Activated CD4-positive, alpha-beta memory T cell treated with anti-CD3 and anti-CD28 coated beads, Interleukin-2, amount 10 ng/mL, durations not matched to agents 7 days and 5 days (primary cell): ENCODE measurements at places on chromosomes 3 and 15.

DNA sequence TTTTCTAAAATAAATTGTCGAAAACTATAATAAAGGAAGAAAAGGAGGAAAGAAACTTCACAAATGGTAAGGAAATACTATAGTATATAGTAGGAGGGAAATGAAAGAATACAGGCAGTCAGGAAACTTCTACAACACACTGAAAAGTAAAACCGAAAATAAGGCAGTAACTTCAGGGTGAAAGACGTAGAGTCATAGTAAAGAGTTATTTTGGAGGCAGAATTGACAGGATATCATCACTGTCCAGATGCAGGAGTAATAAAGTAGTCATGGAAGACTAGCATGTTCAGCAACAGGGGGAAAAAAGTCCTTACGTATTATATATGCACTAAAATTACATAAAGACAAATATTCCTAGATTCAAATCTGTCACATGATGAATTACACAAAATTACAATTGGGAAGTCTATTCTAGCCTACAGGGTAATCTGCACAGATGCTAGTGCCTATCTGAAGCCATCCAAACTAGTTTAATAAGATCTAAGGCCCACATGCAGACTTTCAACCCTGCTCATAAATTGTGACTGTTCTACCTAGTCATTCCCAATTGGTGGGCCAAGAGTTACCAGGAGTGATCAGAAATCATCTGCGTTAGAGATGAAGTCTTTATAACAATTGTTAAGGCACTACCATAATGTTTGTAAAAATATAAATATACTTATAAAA, 14.0 kb downstream of the VPS13C start:
- DNase-seq = no peak

DNA sequence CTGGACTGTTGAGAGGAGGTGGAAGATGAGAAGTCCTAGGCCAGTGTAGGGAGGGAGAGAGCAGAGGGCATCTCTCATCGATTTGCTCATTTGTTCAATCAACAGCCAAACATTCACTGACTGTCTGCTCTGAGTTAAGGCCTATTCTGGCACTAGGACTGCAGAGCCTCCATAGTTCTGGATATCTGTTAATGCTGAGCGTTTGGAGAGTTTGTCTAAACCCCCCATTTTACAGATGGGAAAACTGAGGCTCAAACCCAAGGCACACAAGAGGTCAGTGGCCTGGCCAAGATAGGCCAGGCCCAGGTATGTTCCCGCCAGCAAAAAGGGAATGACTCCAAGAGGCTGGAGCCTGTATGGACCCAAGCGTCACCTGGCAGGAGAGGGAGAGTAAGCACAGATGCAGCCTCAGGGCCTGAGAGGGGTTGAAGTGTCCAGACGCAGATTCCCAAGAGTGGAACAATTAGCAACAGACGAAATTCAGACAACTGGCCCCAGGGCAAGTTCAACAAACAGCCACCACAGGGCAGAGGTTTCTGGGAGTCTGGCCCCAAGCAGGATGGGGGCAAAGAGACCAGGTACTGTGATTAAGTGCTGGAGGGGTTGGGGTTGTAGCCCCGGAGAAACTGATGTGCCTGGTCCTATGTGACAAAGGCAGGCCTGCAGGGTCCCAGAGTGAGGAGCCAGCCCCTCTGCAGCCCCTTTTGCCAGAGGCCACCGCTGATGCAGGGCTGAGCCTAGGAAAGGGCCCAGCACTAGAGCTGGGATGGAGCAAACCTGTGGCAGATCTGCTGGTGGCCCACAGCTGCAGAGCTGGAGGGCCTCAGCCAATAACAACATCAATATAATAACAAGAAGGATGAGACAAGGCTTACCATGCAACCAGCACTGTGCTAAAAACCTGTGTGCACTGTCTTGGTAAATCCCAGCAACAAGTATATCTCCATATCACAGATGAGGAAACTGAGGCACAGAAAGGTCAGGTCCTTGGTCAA, 245.1 kb upstream of the TLE3 start:
- DNase-seq = no peak

- DNase-seq = no peak
Observed at GRCh38 chr3:44887101-44887500, 12.7 kb downstream of the TGM4 start.

DNA sequence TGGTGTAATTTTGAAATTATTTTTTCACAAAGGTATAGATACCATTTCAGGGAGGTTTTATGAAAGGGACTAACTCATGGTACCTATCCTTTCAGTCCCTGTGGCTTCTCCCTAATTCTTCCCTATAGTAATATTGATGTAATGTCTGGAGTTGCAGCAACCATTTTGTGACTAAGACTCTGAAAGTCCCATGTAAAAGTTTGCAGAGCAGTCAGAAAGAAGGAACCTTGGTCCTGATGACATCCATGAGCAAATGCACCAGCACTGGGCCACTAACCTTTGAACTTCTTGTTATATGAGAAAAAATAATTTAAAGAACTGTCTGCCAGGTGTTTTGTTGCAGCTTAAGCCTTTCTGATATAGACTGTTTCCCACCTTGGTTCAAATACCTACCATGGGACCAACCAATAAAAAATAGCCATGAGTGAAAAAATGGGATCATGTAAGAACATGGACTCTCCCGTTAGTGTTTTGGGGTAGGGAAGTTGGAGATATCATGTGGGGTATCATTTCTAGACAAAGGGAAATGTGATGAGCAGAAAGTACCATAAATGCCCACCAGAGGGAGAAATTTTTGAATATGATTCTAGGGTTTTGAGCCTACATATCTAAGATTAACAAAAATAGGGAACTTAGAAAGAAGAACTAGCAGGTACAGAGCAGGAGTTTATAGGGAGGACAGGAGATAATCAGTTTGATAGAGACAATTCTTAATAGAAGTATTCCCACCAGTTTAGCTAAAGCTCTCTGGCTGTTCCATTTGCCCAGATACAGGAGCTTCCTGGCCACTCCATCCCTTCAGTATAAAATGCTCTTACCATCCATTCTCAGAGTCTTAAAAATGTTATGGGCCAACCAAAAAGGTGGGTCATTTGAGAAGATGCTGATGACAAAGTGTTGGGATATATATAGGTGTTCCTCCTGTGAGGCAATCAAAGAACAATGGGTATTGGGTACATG, 3.4 kb upstream of the CPOX start:
- no peak for DNase-seq

DNA sequence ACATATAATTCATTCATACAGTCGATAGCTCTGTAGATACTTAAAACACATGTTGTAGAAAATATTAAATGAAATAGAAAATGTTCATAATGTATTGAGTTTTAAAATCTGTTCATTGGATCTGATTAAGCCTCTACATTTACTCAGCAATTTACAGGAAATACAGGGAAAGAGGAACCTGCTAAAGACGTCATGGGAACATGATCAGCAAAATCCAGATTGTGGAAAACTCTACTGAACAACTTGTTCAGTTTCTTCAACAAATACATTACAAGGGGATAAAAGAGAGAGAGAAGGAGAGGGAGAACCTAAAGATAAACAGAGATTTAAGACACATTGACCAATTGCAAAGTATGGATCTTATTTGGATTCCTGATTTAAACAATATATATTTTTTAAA, 46.7 kb downstream of the KLHL6 start:
- DNase-seq = no peak

DNA sequence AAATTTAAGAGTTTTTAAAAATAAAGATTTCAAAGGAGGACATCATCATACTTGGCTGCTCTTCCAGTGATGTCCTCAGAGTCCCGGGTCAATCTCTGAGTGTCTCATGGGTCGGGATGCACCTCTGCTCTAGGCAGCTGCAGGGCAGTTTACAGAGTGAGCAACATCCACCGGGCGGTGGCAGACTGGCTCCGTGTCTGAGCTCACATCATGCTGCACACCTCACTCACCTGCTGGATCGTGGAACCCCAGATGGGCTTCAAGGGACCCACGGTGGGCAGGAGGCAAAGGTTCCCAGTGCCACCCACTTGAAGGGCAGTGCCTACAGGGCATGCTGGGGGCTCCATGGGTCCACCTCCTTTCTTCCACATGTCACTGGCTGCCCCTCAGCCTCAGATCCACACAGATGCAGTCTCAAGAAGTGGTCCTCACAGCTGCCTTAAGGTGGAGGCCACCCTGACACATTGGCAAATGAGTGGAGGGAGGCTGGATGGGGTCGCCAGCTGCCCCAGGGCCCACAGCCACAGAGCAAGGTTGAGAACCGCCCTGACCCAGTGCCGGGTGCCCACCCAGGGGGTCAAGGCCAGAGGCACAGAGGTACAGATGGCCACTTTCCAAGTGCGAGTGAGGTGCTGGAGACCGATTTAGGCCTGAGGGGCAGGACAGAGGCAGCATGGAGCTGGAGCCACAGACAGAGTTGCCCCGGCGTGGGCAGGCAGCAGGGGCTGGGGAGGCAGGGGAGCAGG, 25.2 kb downstream of the CYFIP1 start:
- no peak for DNase-seq

DNA sequence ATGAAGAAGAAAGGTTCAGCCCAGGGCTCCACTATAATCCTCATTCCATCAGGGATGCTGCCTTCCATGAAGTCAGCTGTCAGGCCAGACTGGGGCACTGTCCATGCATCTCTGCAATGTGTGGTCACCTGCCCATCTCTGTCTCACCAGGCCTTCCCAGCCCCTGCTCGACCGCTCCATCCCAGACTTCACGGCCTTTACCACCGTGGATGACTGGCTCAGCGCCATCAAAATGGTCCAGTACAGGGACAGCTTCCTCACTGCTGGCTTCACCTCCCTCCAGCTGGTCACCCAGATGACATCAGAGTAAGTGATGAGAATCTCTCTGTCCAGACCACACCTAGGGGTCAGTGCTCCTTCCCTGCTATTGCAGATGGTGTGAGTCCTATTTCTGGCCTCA, 454.1 kb downstream of the EPHB1 start:
- DNase-seq = no peak

- no peak for DNase-seq
Observed at GRCh38 chr3:40470701-40471100, 6.2 kb upstream of the ZNF619 start.

- DNase-seq = no peak
Observed at GRCh38 chr3:82473864-82474541, 712.6 kb upstream of the GBE1 start.

GRCh38 chr3:194856296-194856695, 170.6 kb downstream of the FAM43A start:
- no peak for DNase-seq

- DNase-seq = no peak
Observed at GRCh38 chr3:155608228-155608920, 136.5 kb downstream of the PLCH1 start.

- no peak for DNase-seq
Observed at GRCh38 chr3:37545479-37545878, 316.2 kb upstream of the CTDSPL start.

DNA sequence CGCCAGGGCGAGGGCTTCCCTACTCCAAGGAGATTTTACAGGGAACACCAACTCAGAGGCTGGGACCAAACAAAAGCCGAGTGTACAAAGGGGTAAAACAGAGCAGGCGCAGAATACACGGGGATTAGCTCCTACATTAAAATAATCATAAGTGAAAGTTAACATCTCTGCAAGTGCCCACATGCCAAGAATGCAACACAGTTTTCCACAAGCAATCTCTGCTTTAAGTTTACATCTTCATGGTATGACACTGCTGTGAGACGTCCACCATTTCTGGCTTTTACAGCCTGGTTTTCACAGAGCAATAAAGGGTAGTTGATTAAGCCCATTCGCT, 500 bp upstream of the VGLL3 start:
- no peak for DNase-seq

DNA sequence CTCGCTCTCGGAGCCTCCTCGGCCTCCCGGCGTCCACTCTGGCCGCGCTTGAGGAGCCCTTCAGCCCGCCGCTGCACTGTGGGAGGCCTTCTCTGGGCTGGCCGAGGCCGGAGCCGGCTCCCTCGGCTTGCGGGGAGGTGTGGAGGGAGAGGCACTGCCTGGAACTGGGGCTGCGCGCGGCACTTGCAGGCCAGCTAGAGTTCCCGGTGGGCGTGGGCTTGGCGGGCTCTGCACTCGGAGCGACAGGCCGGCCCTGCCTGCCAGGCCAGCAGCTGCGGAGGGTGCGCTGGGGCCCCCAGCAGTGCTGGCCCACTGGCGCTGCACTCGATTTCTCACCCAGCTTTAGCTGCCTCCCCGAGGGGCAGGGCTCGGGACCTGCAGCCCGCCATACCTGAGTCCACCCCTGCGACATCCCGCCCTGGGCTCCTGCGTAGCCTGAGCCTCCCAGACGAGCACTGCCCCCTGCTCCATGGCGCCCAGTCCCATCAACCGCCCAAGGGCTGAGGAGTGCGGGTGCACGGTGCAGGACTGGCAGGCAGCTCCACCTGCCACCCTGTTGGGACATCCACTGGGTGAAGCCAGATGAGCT, 765.0 kb downstream of the IGSF11 start:
- DNase-seq = no peak
